Stimulated activated memory B cell treated with anti-CD40 and anti-IgM and Interleukin-4, amounts not matched to agents 10 μg/mL and 1 μg/mL and 100 μg/mL, for 72 hours (primary cell): ENCODE measurements at places on chromosomes 12 and 14.

GRCh38 chr12:10397296-10397695 is 7.5 kb upstream of the KLRK1 start:
- ATAC-seq = no peak

DNA sequence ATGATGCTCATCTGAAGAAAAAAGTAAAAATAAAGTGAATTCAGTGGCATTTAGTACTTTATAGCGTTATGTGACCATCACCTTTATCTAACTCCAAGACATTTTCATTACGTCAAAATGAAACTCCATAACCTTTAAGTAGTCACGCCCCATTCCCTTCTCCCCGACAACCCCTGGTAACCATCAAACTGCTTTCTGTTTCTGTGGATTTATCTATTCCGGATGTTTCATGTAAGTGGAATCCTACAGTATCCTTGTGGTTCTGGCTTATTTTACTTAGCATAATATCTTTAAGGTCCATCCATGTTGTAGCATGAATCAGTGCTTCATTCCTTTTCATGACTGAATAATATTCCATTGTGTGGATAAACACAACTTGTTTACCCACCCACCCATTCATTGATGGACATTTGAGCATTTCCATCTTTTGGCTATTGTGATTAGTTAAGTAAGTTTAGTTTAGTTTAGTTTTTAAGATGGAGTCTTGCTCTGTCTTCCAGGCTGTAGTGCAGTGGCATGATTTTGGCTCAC is 18.5 kb upstream of the MAP1LC3B2 start:
- ATAC-seq = no peak

DNA sequence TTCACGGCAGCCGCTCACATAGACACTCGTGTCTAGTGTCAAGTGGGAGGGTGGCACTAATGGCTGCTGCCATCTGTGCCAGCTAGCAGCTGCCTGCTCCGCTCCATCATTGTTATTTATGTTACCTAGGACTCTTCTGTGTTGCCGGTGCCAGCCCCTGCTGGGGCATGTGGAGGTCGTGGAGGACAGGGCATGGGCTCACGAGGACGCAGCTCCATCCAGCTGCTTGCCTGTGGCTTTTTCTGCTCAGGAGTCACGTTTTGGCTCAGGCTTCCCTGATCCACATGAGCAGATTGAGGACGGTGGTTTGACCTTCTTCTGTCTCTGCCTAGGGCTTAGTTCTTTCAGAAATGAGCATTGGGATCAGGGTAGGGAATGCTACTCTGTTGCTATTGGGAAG is 31.2 kb downstream of the TPCN1 start:
- no peak for ATAC-seq

GRCh38 chr14:97641827-97642226 is 844.6 kb downstream of the VRK1 start:
- no peak for ATAC-seq

DNA sequence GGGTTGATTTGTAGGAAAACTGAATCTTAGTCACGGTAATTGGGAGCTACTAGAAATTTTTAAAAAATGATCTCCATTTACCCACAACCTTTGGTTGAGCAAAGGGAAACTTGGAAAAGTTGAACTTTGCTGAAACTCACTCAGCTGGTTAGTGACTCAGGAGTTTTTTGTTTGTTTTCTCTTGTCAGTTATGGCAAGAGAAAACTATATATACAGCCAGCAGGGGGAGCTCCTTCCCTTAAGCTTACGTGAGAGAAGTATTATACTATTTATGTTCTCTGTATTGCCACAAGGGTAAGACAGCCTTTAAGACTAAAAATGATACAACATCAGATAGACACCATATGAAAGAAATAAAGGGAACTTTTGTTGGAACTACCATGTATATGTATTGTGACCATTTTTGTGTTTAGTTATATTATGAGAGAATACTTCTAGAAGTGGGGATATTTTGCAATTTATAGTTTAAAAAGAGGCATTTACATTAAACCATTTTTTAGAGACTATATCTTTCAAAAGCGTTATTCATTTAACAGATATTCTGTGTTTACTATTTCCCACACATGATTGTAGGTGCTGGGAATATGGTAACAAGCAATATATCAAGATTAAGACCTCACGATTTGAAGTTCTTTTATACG is 28.1 kb upstream of the TBC1D30 start:
- ATAC-seq = peak; percentile 66

DNA sequence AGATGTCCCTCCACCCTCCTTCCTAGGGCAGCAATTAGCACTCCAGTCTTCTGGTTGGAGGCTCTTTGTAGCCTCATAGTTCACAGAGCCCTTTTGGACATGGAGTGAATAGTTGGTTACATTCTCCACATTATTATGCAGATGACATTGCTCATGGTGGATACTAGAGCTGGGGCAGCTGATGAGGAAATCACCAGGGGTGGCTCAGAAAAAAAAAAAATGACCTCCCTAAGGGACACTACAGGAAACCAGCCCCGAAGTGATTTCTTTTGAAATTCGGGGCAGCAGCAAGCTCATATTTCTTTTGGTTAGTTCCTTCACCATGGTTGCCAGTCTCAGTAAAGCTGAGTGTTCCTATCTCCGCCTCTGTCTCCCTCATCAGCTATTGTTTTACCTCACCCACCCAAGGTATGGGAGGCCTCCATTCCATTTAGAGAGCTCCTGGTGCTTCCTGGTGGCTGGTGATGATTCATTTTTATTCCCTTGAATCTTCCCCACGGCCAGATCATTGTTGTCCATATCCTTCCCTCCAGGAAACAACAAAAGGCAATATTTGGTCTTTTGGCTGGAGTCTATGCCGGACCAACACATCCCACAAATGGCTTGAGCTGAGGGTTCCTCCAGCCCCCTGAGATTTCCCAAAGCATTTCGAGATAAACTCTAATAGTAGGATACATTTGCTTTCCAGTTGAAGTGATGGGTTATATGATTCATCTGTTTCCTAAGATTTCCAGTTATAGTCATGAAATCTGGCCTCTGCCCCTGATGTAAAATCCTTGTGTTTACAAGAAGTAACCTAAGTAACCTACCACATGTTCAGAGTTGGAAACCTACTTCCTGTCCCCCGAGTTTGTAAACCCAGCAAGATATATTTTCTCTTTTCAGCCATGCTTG is 56.2 kb upstream of the NID2 start:
- ATAC-seq = no peak

DNA sequence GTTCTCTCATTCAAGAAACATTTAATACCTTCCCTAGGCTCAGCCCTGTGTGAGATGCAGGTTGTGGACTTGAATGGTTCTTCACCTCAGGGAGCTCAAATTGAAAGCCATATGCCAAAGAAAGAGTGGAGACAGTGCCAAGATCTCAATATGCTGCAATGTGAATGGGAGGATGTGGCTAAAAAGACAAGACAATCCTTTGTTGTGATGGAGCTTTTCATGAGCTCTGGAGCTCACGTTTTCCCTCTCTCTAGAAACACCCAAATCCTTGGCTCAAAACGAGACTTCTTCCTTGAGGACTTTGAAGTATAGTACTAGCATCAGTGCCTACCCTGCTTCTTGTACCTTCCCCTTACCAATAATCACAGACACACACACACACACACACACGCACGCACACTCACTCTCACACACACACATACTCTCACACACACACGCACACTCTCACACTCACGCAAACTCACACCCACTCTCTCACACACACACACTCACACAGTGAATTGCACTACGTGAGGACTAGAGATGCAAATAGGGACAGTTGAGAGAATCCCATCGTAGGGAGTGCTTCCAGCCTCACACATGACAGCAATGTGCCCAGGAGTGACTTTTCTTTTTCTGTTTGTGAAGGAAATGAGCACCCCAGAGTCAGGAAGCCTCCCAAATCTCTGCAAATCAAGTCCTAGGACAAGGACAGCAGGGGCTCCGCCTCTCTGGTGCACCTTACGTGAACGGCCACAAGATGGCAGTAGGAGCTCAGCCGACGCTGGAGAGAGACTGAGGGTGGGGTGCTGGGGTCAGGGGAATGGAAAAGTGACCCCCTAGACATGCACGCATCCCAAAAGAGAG is 231.4 kb downstream of the PCNX1 start:
- peak; percentile 74 for ATAC-seq
